ENCODE measurements at places on chromosomes 12 and 14.
A peak's percentile ranks its signal among the peaks of the same experiment; 100 is the strongest.

- no peak for DNase-seq
Observed at GRCh38 chr14:70821584-70822529, 12.5 kb upstream of the MAP3K9 start.

- no peak for DNase-seq
Observed at GRCh38 chr14:62118871-62119270, 356.7 kb downstream of the SNAPC1 start.

DNA sequence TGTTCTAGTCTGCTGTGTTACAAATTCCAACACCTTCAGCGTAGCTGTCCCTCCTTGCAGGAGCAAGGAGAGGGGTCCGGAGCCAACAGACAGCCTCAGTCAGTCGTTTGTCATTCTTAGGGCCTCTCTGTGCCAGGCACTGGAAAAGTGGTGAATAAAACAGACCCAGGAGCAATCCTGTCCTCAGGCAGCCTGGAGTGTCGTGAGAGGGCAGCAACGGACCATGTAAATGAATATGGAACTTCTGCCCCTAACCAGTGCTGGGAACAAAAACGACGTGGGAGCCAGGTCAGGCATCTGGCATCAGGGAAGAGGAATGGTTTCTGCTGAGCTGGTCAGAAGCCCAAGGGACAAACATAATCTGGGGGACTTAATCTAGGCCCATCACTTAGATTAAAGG is 64.8 kb upstream of the PSMC1 start:
- DNase-seq: no peak

- DNase-seq: peak; percentile 14
Observed at GRCh38 chr14:92728759-92729364, 19.6 kb downstream of the LGMN start.

DNA sequence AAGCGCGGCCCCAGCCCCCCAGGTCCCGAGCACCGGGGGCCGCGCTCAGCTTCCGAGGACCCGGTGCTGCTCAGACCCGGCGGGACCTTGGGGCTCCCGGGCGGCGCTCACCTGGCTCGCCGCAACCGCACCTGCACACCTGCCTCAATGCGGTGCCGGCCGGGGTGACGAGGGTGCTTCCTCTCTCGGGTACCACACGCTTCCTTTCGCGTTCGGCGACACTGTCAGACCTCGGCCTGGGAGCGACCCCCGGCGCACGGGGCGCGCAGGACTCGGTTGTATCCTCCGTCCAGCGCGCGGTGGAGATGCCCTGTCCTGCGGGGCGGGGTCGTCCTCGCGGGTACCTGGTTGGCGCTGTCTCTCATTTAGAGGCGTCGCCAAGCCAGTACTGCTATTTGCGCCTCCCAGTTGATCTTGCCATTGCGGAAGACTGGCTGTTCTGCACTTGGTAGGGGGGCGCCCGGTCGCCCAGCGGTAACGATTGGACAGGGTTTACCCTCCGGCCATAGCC is 718 bp downstream of the PACS2 start:
- DNase-seq: no peak

GRCh38 chr14:89384023-89384422 is 33.0 kb downstream of the FOXN3 start:
- no peak for DNase-seq

DNA sequence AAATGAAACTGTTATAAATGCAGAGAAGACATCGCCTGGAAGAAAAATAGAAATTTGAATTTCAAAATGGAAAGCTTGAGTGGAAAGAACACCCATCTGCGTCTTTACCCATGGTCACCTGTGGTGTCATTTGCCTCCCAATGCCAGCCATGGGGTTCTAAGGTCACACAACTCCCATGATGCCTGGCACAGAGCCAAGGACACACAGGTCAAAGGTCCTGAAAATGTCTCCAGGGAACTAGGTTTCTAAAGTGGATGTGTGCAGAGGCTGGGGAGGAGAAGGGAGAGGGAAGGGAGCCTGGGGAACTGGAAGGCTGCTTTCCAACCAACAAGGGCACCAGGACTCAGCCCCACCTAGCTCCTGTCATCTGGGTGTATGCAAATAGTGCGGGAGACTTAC is 724.0 kb upstream of the TMEM132C start:
- no peak for DNase-seq

GRCh38 chr14:88089445-88089844 is 84.5 kb downstream of the GPR65 start:
- DNase-seq: no peak

DNA sequence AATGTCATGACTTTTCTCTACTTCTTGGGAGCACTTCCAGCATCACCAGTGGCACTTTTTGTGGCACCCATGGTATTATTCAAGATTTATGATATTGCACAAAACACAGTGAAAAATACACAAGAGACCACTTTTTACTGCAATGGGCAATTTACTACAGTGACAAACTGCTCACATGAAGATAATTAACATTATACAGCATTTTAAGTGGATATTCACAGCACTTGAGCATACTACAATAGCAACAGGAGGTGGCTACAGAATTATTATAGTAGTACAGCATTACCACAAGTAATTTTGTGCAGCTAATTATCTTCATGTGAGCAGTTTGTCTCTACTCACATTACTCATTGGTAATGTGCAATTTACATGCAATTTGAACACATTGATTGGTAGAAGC is 18.3 kb downstream of the IL26 start:
- DNase-seq: peak; percentile 99

DNA sequence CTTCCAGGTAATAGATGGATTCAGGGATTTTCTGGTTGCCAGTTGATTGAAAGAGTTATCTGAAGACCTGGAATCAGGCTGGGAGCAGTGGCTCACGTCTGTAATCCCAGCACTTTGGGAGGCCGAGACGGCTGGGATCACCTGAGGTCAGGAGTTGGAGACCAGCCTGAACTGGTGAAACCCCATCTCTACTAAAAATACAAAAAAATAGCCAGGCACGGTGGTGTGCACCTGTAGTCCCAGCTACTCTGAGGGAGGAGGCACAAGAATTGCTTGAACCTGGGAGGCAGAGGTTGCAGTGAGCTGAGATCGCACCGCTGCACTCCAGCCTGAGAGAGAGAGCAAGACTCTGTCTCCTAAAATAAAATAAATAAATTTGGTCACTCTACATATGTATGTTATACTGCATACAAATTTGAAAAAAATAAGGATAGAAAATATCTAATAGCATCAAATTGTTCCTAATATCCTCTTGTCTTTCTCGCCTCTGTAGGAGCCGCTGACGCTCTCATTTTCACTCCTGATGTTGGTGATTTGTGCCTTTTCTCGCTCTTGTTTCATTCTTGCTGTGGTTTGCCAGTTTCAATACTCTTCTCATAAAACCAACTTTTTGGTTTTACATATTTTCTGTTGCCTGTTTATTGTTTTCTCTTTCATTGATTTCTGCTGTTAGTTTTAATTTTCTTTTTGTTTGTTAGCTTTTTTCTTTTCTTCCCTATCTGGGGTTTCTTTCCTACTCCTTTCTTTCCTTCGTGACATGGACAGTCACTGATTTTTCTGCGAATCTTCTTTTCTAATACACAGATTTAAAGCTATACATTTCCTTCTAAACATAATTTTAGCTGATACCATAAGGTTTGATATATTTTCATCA is 23.8 kb upstream of the PLD4 start:
- DNase-seq: no peak

- no peak for DNase-seq
Observed at GRCh38 chr12:73598626-73599025, 939.0 kb upstream of the ATXN7L3B start.

- DNase-seq: no peak
Observed at GRCh38 chr12:5806371-5807089, 138.5 kb downstream of the ANO2 start.

DNA sequence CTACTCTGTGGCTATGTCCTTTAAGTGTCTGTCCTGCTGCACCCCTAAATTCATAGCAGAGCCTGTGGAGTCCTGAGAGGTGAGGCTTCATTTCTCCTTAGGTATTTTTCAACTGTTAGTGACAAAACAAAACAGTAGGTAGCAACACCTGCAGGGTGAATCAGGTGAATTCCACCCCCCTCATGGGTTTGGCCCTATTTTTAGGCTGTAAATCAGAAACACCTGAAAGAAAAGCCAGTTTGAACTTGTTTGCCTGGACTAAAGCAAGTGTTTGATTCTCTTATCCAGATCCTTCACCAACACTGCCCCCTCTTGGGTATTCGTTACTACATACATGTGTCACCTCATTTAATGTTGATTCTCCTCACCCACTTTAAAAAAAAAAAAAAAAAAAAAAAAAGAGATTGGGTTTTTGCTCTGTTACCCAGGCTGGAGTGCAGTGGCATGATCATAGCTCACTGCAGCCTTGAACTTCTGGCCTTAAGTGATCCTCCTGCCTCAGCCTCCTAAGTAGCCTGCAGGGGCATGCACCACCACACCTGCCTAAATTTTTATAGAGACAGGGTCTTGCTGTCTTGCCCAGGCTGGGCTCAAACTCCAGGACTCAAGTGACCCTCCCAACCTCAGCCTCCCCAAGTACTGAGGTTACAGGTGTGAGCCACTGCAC is 10.3 kb downstream of the TBPL2 start:
- no peak for DNase-seq

GRCh38 chr14:40197344-40197743 is 765.1 kb upstream of the FBXO33 start:
- DNase-seq: no peak
